GM13977 (cell line): ENCODE measurements at places on chromosomes 11 and 22.

DNA sequence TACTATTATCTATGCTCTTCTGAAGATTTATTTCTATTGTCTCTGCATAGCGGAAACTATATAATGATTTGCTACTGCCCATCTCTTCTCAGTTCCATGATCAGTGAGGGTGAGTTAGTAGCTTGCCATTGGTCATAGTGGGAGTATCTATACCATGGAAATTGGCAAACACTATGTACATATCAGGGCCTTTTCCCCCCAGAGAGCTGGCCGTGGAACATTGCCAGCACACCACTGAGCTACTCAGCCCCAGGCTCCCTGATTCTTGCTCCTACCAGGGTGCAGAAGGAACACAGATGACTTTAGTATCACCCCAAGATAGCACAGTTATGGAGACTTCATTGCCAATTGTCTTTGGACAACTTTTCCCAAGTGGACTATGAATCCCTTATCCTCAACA, 33.2 kb downstream of the IRAG1 start:
- DNase-seq, result no peak

- no peak for DNase-seq
Observed at GRCh38 chr22:33962409-33962808, 42.1 kb upstream of the LARGE1 start.

GRCh38 chr11:18063125-18063524, 17.1 kb upstream of the TPH1 start:
- no peak for DNase-seq

DNA sequence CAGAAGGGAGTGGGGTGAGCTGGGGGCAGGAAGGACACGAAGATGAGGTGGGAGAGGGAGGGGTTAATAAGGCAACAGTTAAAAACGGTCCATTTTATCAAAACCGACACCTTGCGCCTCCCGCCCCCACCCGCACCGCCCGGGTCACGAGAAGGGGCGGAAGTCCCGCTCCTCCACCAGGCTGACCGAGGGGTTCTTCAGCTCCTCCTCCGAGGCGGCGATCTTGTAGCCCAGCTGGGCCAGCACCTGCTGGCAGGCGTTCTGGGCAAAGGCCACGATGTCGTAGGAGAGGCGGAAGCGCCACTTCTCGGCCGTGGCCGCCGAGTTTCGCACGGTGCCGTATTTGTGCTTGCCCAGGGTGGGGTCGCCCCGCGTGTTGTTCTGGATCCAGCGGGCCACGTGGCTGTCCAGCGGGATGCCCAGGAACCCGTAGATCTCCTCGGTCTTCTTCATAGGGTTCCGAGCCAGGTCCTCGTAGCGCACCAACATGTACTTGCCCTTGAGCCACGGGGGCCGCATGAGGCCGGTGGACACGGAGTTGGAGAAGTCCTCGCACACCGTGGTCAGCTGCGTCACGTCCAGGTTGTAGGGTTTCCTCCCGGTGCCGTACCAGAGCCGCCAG, 15.8 kb downstream of the CHST1 start:
- peak; percentile 10 for DNase-seq

- DNase-seq, result no peak
Observed at GRCh38 chr22:30296833-30297232, 7.5 kb upstream of the CASTOR1 start.

DNA sequence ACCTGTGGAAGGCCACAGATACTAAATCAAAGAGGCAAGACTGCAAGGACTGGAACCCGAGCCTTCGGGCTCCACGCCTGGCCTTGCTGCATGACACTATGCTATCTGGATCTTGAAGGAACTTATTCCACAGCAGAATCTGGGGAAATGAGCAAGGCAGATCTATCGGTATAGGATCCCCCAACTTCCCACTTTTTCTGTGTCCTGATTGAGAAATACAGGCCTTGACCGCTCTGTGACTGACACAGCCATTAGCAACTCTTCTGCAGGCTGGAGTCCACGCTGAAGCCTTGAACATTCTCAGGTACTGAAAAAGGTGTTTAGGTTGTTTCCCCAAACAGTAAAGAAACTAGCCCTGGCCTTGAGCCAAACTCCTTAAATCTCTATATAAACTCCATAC, 241.2 kb upstream of the NARS2 start:
- no peak for DNase-seq

DNA sequence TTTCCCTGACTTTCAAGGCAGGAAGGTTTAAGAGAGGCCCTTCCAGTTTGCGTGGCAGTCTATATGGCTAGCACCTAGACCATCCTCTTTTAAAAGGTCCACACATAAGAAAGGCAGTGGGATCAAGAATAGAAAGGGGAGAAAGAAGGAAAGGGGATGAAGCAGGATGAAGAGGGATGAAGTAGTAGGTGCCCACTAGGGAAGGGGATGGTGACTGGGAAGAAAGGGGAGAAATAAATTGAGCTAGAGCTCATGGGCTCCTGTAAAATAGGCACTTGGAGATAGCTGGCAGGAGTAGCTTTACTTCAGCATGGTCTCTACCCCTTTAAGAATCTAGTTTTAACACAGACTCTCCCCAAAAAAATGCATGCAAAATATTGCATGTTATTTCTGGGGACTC, 41.5 kb downstream of the CADM1 start:
- DNase-seq, result no peak

- no peak for DNase-seq
Observed at GRCh38 chr11:975827-976226, 50.2 kb downstream of the AP2A2 start.

DNA sequence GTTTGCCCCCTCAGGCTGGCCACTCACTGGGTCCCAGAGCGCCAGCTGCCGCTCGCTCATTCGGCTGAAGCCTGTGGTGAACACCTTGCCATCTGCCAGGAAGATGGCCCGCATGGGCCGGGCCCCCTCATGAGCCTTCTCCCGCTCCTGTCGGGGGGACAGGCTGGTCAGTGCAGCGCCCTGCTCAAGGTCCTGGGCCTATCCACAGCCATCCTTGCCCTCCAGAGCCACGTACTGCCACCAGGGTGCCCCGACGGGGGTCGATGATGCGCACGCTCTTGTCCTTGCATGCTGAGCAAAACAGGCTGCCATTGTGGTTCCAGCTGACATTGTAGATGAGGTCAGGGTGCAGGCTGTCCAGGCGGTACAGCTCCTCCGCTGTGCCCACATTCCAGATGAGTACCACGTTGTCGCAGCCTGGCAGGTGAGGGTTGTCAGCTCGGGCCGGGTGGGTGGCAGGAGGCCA, 2.1 kb downstream of the CORO1B start:
- no peak for DNase-seq

- DNase-seq, result no peak
Observed at GRCh38 chr11:1384199-1384970, 5.3 kb upstream of the BRSK2 start.

- DNase-seq, result no peak
Observed at GRCh38 chr22:50483106-50483505, 1.8 kb downstream of the ADM2 start.

GRCh38 chr11:34267417-34267816, 90.4 kb downstream of the ABTB2 start:
- DNase-seq, result no peak

GRCh38 chr11:85922367-85922766, 67.2 kb downstream of the CCDC83 start:
- DNase-seq, result no peak

DNA sequence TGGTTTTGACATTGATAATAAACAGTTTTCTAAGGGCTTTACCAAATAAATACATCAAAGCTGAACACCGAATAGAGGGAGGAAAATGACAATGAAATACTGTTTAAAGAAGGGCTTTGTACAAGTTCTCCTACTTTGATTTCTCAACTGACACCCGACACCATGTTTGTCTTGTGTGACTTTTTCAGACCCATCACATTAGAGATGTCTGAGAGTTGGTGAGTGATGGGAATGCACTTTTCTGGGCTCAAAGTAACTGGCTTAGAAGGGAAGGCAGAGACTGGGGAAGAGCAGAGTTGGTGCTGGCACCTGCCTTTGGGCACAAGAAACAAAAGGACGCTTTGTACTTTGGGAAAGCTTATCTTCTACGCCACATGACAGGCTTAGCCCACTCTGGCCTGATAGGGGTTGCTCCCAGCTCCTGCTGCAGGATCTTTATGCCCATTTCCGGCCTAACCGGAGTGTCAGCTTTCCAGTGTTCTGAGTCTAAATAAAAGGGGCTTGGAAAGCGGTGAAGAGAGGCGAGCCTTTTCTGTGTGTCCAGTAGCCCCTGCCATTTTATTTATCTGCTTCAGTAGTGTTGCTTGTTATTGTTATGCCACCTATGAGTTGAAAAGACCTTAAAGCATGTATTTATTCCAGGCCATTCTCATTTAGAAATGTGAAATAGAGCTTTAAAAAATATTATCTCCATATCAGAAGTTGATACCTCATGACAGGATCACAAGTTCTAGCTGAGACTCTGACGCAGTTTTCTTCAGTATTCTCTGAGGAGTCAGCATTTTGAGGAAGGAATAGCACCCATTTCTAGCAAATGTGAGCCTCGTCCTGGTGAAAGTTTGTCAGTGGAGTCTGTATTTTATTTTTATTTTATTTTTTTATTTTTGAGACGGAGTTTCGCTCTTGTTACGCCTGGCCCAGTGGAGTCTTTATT, 24.2 kb downstream of the KREMEN1 start:
- no peak for DNase-seq

GRCh38 chr11:19931141-19931770, 218.6 kb downstream of the NAV2 start:
- DNase-seq, result no peak

GRCh38 chr11:37811349-37811748, 1213.3 kb upstream of the RAG2 start:
- DNase-seq, result no peak
